ENCODE measurements at places on chromosomes 12 and 14. TPM values are rescaled to one million over a fixed set of nuclear protein-coding genes. Genes with fewer than 3 reads are reported as not detected.

GRCh38 chr12:13102461-13103195, 839 bp downstream of the GSG1 start:
- no peak for DNase-seq

GPRC5D gene
- total RNA-seq, result not detected

ADAM20 gene
- total RNA-seq, result 1.5 TPM

AMDHD1 gene
- 0.29 TPM for total RNA-seq

GRCh38 chr12:46664761-46665287, 161.0 kb downstream of the SLC38A4 start:
- no peak for DNase-seq

BEGAIN gene
- total RNA-seq, result not detected

- no peak for DNase-seq
These were observed 49.4 kb downstream of the CD9 start for GRCh38 chr12:6249580-6249979.

DRAM1 gene
- total RNA-seq, result 150 TPM

- no peak for DNase-seq
These were observed 210.0 kb downstream of the PPM1H start for GRCh38 chr12:62724947-62725451.

DNA sequence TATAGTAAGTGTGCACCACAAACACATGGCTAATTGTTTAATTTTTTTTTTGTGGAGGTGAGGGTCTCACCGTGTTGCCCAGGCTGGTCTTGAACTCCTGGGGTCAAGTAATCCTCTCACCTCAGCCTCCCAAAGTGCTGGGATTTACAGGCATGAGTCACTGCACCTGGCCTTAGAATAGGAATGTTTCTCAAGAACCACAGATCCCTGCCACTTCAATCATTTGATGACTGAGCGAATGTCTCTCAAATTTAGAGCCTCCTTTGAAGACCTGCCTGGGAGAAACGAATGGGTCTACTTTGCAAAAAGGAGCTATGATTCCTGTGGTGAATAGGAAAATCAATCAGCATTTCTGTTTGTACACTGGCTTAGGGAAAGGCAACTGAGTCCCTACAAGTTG, 33.5 kb upstream of the CHST11 start:
- no peak for DNase-seq

All from osteoblast (primary cell).